ENCODE measurements at places on chromosomes 7 and 10. TPM values are rescaled to one million over a fixed set of nuclear protein-coding genes. Genes with fewer than 3 reads are reported as not detected.

DNA sequence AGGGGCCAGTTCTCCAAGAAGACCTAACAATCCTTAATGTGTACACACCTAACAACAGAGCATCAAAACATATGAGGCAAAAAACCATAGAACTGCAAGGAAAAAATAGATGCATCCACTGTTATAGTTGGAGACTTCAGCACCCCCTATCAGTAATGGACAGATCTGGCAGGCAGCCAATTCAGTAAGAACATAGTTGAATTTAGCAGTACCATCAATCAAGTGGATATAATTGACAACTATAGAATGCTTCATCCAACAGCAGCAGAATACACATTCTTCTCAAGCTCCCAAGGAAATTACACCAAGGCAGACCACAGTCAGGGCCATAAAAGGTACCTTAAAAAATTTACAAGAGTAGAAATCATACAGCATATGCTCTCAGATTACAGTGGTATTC is 42.2 kb downstream of the POLL start:
- DNase-seq, result no peak
- H3K27me3 ChIP-seq, result no peaks in the 10 kb centered on the region
- H3K27ac ChIP-seq, result no peak overlapping the region
- no peak overlapping the region for H3K4me3 ChIP-seq
- no peaks in the 10 kb centered on the region for H3K4me1 ChIP-seq

- no peak overlapping the region for H3K4me3 ChIP-seq
- H3K4me1 ChIP-seq, result peaks cover 12% of the 10 kb centered on the region
- H3K27me3 ChIP-seq, result peaks cover 24% of the 10 kb centered on the region
- DNase-seq, result no peak
- H3K36me3 ChIP-seq, result no peaks in the 10 kb centered on the region
- H3K27ac ChIP-seq, result no peak overlapping the region
Measured at GRCh38 chr10:131978851-131979250, 2.9 kb downstream of the BNIP3 start.

DNA sequence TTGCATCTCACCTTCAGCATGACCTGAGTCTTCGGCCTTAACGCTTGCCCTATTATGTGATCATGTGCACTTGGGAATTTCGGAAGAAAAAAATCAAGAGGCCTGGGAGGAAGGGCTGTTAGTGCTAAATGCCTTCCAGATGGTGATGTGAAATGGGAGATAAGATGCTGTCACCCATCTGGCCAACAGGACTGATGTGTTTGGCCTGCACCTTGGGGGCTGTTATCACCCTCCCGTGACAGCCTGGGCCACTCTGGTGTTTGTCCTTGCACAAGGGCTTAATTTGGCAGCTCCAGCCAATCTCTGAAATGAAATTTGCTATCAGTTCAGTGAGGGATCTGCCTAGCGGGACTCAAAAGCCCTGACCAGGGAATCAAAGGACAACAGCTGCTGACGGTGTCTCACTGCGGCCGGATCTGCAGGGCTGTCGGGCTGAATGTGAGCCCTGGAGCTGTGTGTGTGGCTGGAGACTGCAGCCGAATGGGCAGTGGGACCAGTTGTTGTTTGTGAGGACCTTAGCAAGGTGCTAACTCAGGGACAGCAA is 131.4 kb upstream of the BTBD16 start:
- no peaks in the 10 kb centered on the region for H3K27me3 ChIP-seq
- no peak for DNase-seq
- no peaks in the 10 kb centered on the region for H3K36me3 ChIP-seq

DNA sequence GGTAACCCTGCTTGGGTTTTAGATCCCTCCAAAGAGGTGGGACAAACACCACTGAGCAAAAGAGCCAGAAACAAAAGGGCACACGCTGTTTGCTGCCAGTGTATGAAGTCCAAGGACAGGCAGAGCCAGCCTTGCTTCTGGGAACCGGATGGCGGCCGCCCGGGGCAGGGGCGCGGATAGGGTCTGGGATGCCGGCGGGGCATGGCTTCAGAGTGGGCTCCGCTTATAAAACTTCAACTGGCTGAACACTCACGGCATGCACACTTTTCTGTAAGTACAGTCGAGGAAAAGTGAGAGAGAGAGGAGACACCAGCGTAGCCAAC is 62.6 kb downstream of the ASB13 start:
- H3K4me1 ChIP-seq, result no peaks in the 10 kb centered on the region
- no peak overlapping the region for H3K27ac ChIP-seq
- no peaks in the 10 kb centered on the region for H3K36me3 ChIP-seq
- no peak overlapping the region for H3K4me3 ChIP-seq

DNA sequence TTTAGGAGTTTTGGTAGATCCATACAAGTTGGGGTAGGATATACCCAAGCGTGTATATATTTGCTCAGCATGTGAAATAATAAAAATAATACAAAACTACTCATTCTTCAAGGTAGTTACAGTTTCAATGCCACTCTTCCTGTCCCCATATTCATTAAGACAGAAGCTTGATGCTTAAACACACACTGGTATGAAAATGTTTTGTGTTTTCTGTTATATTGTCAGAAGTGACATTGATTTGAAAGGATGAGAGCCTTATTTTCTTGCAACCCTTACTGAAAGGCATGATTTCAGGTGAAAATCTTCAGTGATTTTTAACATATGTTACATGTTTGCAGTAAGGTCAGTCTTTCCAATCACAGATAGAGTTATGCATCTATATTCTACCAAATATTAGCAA is 233.6 kb downstream of the TRIL start:
- H3K4me1 ChIP-seq, result no peaks in the 10 kb centered on the region
- H3K4me3 ChIP-seq, result no peak overlapping the region
- H3K27me3 ChIP-seq, result no peaks in the 10 kb centered on the region
- H3K36me3 ChIP-seq, result no peaks in the 10 kb centered on the region
- H3K27ac ChIP-seq, result no peak overlapping the region

GRCh38 chr10:98461500-98461842 is 14.7 kb upstream of the HPS1 start:
- no peak overlapping the region for H3K4me3 ChIP-seq
- no peak overlapping the region for H3K27ac ChIP-seq
- H3K4me1 ChIP-seq, result peaks cover 6% of the 10 kb centered on the region
- H3K27me3 ChIP-seq, result no peaks in the 10 kb centered on the region
- DNase-seq, result no peak

DNA sequence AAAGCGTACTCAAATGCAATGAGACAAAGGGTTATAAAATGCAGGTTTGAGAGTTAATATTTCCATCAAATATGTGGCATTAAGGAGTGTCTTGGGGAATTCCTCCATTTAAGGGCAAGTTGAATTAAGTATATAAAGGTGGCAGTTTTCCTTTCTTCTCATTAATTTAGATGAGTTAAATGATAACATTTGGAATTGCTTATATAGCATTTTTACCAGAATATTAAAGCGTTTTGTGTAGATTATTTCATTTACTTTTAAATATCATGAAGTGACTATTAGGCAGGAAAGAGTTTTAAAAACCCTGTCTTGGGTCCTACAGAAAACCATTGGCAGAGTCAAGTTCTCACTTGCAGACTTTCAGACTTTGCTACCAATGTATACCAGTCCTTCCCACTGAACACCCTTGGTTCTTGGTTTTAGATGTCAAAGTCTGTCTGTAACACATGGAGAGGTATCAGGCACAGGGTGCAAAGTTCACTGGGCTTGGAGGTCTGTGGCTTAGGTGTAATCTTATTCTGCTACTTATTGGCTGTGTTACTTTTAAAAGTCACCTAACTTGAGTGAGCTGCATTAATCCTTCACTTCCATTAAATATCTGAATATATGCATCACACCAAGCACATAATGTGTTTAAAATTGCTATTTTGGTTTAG is 51.0 kb downstream of the ASB4 start:
- no peak overlapping the region for H3K27ac ChIP-seq
- no peaks in the 10 kb centered on the region for H3K27me3 ChIP-seq
- H3K36me3 ChIP-seq, result no peaks in the 10 kb centered on the region
- no peaks in the 10 kb centered on the region for H3K4me1 ChIP-seq

DNA sequence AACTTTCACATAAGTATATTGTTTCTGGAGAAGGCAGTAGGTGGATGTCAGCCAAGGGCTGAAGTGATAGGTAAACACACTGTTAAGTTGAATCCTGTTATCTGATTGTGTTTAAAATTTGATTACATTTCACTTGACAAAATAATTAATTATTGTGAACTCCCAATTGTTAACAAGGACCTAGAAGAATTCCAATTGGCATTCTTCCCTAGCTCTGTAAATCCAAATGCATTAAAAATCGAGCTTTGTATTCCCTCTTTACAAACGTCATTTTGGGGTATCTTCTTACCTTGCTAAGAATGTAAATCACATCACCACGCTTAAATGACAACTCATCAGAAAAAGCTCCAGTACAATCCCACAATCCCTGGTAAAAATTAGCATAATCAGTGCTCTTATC is 179.9 kb downstream of the SKAP2 start:
- no peak overlapping the region for H3K4me3 ChIP-seq
- no peak overlapping the region for H3K27ac ChIP-seq
- peaks cover 3% of the 10 kb centered on the region for H3K4me1 ChIP-seq
- H3K36me3 ChIP-seq, result no peaks in the 10 kb centered on the region
- peaks cover 1% of the 10 kb centered on the region for H3K27me3 ChIP-seq

DNA sequence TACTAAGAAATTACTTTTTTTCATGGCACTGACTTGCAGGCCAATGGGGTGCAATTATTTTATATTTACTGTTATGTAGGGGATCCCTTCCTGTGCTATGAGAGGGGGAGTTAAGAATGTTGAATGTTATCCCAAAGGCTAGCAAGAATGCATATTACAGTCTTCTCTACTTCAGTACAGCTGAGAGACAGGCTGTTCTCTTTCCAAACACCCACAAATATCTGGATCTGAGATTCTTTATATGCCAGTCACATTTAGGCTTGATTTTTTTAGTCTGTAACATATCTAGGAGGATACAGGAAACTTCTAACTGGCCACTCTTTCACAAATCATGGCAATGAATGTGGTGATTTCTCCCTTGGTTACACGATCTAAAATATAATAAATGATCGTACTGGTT is 266.4 kb upstream of the FZD8 start:
- H3K27ac ChIP-seq, result no peak overlapping the region
- no peaks in the 10 kb centered on the region for H3K27me3 ChIP-seq
- peaks cover 4% of the 10 kb centered on the region for H3K4me1 ChIP-seq
- no peaks in the 10 kb centered on the region for H3K36me3 ChIP-seq

GRCh38 chr10:84296091-84296981 is 32.1 kb upstream of the CCSER2 start:
- no peaks in the 10 kb centered on the region for H3K36me3 ChIP-seq
- no peak overlapping the region for H3K27ac ChIP-seq
- DNase-seq, result no peak
- 0 out of 2 replicates have a peak, but pooled peaks cover 3% of the 10 kb centered on the region for H3K4me1 ChIP-seq
- no peak overlapping the region for H3K4me3 ChIP-seq
- no peaks in the 10 kb centered on the region for H3K27me3 ChIP-seq

GRCh38 chr7:156064971-156065386 is 252.7 kb upstream of the SHH start:
- DNase-seq, result no peak
- no peaks in the 10 kb centered on the region for H3K4me1 ChIP-seq
- no peak overlapping the region for H3K27ac ChIP-seq
- no peaks in the 10 kb centered on the region for H3K27me3 ChIP-seq
- H3K4me3 ChIP-seq, result no peak overlapping the region

DNA sequence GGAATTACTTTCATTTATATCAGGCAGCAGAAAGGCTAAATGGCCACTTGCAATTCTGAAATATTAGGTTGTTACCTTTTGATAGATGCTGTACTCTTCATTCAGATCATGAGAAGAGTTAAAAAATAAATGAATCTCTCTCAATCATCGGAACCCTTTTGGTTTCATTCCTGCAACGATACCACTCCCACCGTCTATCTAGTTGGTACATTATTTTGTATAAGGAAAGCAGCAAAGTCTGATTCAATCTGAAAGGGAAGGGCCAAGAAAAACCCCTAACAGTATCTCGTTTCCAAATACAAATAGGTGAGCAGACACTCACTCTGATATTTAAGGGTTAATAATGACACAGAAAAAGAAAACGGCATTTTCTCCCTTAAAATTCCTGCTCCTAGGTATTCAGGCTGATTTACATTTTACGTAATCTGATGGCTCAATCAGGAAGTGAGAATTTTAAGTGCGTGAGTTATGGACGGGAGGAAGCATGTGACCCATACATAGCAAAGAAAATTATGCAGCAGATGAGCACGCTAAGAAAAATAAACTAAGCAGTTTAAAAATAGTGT is 209.4 kb upstream of the KLF14 start:
- H3K4me1 ChIP-seq, result peaks cover 5% of the 10 kb centered on the region
- no peak overlapping the region for H3K27ac ChIP-seq
- DNase-seq, result no peak
- no peaks in the 10 kb centered on the region for H3K36me3 ChIP-seq

- DNase-seq, result no peak
- H3K27me3 ChIP-seq, result no peaks in the 10 kb centered on the region
- H3K27ac ChIP-seq, result no peak overlapping the region
- H3K4me1 ChIP-seq, result no peaks in the 10 kb centered on the region
- no peaks in the 10 kb centered on the region for H3K36me3 ChIP-seq
- no peak overlapping the region for H3K4me3 ChIP-seq
Measured at GRCh38 chr7:106629516-106629915, 31.4 kb downstream of the CCDC71L start.

GRCh38 chr7:26735976-26736600 is 128.3 kb downstream of the SKAP2 start:
- peaks cover 8% of the 10 kb centered on the region for H3K4me1 ChIP-seq
- DNase-seq, result no peak
- H3K27me3 ChIP-seq, result no peaks in the 10 kb centered on the region
- no peaks in the 10 kb centered on the region for H3K36me3 ChIP-seq

DNA sequence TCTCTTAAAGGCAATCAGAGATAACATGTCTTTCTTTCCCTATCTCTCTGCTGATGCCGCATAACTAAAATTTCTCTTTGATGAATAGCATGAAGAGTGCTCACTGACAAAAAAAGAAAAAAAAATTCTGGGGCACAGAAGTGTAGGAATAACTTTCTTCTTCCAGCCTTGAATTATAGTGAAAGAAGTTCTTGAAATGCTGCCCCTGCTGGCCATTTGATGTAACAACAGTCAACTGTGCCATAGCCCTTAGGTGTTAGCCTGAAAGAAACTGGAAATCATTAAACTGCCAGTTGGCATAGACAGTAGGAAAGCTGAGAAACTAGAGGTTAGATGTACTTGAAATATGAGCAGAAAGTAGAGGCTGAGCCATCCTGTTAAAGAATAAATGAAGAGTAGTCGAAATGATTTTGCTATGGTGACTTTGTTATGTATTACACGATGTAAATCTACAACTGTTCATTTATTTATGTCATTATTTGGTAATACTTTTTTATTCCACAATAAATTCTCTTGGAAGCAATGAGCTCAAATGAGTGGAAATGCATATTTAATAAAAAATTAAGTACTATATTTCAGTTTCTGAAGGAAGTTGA is 48.3 kb upstream of the FAM171A1 start:
- no peaks in the 10 kb centered on the region for H3K27me3 ChIP-seq
- no peaks in the 10 kb centered on the region for H3K4me1 ChIP-seq
- H3K27ac ChIP-seq, result no peak overlapping the region
- H3K4me3 ChIP-seq, result no peak overlapping the region
- no peaks in the 10 kb centered on the region for H3K36me3 ChIP-seq
- no peak for DNase-seq

Gene SPDYE6
- not detected for total RNA-seq

Gene SPDYE2
- not detected for total RNA-seq

Gene GPR26
- 0.09 TPM for total RNA-seq

Gene MSMB
- not detected for total RNA-seq

Gene MKX
- total RNA-seq, result 0.92 TPM

All from H1 (cell line).